ENCODE measurements at places on chromosomes 5 and 9.

DNA sequence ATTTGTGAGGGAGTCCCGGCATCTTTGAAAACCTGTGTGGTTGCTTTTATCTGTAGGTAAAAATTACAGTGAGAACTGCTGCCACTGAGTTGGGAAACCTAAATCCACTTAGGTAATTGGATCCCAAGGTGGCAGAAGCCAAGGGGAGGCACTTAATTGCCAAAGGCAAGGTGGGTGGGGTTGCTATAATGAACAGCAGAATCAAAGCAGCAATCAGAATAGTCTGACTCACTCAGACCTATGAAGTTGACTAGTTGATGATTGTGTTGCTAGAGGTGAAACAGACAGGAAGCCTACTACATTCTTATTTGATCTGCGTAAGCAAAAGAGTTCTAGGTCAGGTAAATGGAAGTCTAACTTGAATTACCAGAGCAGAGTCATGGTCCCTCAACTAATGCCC is 17.3 kb upstream of the BICD2 start:
- no peaks in the 10 kb centered on the region for H3K4me1 ChIP-seq
- no peak overlapping the region for H3K27ac ChIP-seq
- no peaks in the 10 kb centered on the region for H3K36me3 ChIP-seq
- no peak for DNase-seq

DNA sequence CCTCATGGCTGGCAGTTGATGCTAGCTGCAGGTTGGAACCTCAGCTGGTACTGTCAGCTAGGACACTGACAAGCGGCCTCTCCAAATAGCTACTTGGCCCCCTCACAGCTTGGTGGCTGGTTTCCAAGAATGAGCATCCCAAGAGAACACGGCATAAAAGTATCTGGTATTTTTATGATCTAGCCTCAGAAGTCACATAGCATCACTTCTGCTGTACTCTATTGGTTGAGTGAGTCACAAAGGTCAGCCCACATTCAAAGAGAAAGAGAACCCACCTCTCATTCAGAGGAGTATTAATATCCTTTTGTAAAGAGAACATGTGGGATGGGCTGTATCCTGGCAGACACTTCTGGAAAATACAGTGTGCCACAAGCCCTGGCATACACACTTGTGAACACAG is 6.0 kb upstream of the SIL1 start:
- no peak overlapping the region for H3K27ac ChIP-seq
- H3K36me3 ChIP-seq: no peaks in the 10 kb centered on the region
- no peaks in the 10 kb centered on the region for H3K4me1 ChIP-seq
- DNase-seq: no peak

DNA sequence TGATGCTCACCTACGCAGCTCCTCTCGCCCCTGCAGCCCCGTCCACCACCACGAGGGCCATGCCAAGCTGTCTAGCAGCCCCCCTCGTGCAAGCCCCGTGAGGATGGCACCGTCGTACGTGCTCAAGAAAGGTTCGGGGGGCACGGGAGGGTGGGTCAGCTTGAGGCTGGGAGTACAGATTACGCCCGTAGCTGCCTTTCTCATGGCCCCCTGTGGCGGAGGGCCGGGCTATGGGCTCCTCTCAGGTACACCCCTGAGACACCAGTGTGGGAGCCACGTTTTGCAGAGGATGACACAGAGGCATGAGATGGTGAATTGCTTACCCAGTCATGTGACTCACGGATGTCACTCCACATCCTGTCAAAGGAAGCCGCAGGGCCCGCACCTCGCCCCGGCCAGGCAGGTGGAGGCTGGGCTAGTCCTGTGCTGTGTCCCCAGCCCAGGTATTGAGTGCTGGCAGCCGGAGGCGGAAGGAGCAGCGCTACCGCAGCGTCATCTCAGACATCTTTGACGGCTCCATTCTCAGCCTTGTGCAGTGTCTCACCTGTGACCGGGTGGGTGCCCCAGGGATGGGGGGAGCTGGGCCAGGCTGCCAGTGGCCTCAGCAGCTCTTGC is 33.7 kb downstream of the USP20 start:
- H3K4me3 ChIP-seq: no peak overlapping the region
- no peaks in the 10 kb centered on the region for H3K27me3 ChIP-seq
- H3K4me1 ChIP-seq: no peaks in the 10 kb centered on the region
- no peak overlapping the region for H3K27ac ChIP-seq
- H3K36me3 ChIP-seq: peaks cover 74% of the 10 kb centered on the region

DNA sequence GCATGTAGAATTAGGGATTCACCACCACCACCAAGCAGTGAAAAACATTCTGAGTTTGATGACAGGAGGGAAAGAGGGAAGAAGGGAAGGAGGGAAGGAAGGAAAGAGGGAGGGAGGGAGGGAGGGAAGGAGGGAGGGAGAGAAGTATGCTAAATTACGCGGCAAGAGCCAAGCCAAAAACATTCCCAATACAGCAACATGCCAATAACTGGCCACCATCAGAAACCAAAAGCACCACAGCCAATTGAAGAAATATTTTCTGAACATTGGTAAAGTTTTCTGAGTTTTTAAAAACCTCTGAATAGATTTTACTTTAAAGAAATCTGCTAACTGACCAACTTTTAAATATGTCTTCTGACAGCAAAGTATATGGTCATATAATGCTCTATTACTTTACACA is 36.0 kb downstream of the FNIP1 start:
- H3K36me3 ChIP-seq: no peaks in the 10 kb centered on the region
- DNase-seq: no peak
- H3K27me3 ChIP-seq: no peaks in the 10 kb centered on the region
- no peak overlapping the region for H3K4me3 ChIP-seq

- H3K27me3 ChIP-seq: no peaks in the 10 kb centered on the region
- no peak for DNase-seq
- peaks cover 47% of the 10 kb centered on the region for H3K36me3 ChIP-seq
- no peaks in the 10 kb centered on the region for H3K4me1 ChIP-seq
Measured at GRCh38 chr5:80150731-80151130, 105.1 kb downstream of the SERINC5 start.

- H3K27me3 ChIP-seq: no peaks in the 10 kb centered on the region
- no peak overlapping the region for H3K27ac ChIP-seq
- no peaks in the 10 kb centered on the region for H3K4me1 ChIP-seq
- H3K4me3 ChIP-seq: no peak overlapping the region
Measured at GRCh38 chr9:133087429-133088145, 25.8 kb downstream of the CEL start.

- no peaks in the 10 kb centered on the region for H3K27me3 ChIP-seq
- no peaks in the 10 kb centered on the region for H3K36me3 ChIP-seq
- DNase-seq: no peak
- no peak overlapping the region for H3K27ac ChIP-seq
Measured at GRCh38 chr5:35205186-35205585, 25.1 kb downstream of the PRLR start.

- no peak overlapping the region for H3K27ac ChIP-seq
- H3K36me3 ChIP-seq: no peaks in the 10 kb centered on the region
- no peaks in the 10 kb centered on the region for H3K27me3 ChIP-seq
- H3K4me3 ChIP-seq: no peak overlapping the region
Measured at GRCh38 chr5:125011014-125011413, 264.6 kb upstream of the ZNF608 start.

GRCh38 chr9:6034954-6035353 is 19.5 kb upstream of the RANBP6 start:
- H3K4me3 ChIP-seq: no peak overlapping the region
- no peaks in the 10 kb centered on the region for H3K4me1 ChIP-seq
- no peak overlapping the region for H3K27ac ChIP-seq
- DNase-seq: no peak

GRCh38 chr5:153824909-153825308 is 213.8 kb downstream of the FAM114A2 start:
- H3K27ac ChIP-seq: no peak overlapping the region
- no peaks in the 10 kb centered on the region for H3K36me3 ChIP-seq
- DNase-seq: no peak
- H3K4me1 ChIP-seq: no peaks in the 10 kb centered on the region

- no peaks in the 10 kb centered on the region for H3K27me3 ChIP-seq
- H3K27ac ChIP-seq: no peak overlapping the region
- no peaks in the 10 kb centered on the region for H3K4me1 ChIP-seq
- no peak for DNase-seq
- no peaks in the 10 kb centered on the region for H3K36me3 ChIP-seq
Measured at GRCh38 chr9:18717759-18718158, 243.8 kb downstream of the ADAMTSL1 start.

All from tibial artery (tissue), 4 donors.